ENCODE measurements at places on chromosomes 2 and 18.

DNA sequence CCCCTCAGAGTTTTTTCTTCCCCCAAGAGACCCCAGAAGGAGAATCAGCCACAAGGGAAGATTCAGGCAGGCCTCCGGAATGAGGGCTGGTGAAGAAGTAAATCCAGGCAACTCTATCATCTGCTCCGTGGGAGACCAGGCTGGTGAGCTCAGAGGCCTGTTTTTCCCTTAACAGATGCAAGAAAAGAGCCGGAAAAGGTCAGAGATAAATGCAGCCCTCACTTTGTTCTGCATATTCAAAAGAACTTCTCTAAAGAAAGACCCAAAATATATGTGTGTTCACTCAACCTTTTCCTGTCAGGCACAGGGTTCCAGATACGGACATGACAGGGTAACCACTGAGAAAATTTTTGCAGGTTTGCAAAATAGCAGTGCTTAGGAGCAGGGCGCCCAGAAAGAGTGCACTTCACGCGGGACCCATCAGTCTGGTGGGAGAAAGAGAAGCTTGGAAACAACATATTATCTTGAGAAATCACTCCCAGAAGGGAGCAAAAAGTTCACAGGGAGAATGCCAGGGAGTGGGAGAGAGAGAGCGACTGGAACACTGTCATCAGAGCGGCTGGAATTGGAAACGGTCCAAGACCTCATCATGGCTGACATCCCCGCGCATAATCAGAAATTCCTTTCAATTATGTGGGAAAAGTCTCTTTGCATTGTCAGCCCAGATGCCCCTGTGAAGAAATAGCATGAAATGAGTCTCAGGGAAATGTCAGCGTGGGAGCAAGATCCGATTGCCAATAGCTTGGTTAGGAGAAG, 244.8 kb upstream of the SLC14A2 start:
- DNase-seq: no peak

- no peak for DNase-seq
Measured at GRCh38 chr2:215728504-215729065, 284.8 kb downstream of the MREG start.

GRCh38 chr2:176504440-176504839, 235.2 kb downstream of the MTX2 start:
- no peak for DNase-seq

GRCh38 chr18:78782951-78783563, 196.6 kb upstream of the SALL3 start:
- DNase-seq: no peak

DNA sequence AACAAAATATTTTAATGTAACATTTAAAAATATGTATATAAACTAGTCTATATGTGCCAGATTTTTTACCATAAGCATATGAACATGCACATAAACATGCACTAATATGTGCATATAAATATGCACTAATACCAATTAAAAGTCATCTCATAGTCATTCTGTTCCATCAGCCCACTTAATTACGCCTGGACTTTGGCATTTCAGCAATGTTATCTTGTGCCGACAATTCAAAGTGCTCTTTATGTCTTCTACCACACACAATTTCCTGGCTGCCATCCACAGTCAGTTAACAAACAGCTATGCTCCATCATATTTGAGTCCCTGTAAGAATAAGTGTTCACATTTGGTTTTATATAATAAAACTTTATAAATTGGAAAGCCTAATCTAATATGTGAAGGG, 92.6 kb upstream of the TSPYL6 start:
- no peak for DNase-seq

GRCh38 chr2:182798736-182799135, 67.7 kb downstream of the FRZB start:
- DNase-seq: no peak

- DNase-seq: no peak
Measured at GRCh38 chr2:196167666-196168065, 3.7 kb downstream of the STK17B start.

GRCh38 chr18:24219561-24220317, 80.9 kb downstream of the CABYR start:
- no peak for DNase-seq

- no peak for DNase-seq
Measured at GRCh38 chr2:175062787-175063585, 57.8 kb upstream of the CHN1 start.

DNA sequence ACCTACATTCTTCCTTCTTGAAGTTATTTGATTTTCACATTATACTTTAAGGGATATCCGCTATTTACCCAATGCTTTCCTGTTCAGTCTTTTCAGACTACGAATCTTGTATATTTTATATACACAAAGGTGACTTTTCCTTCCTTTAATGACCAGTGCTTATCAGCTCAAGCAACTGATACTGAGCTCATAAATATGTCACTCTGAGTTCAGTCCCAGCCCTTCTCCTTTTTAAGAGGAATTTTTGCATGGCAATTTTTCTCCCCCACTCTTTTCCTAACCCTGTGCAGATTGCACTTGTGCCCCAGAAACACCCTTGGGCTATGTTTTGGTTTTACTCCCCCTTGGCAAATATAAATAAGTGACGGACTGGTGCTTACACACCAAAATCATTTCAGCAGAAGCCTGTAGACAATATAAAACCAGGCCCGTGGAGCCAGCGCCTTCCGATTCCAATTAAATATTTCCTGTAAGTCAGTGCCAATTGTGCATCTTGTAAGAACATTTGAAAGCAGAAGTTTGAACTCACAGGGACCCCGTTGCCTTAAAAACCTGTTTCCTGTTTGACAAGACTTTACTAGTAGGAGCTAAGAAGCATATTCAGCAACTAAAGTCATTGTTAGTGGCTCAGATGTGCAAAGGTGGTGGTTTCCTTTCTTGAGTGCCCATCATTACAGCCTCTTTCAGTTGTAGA, 66.3 kb upstream of the GATA6 start:
- no peak for DNase-seq

- DNase-seq: no peak
Measured at GRCh38 chr18:21996351-21996826, 173.0 kb upstream of the GATA6 start.

- DNase-seq: no peak
Measured at GRCh38 chr2:85053802-85054201, 79.4 kb upstream of the TCF7L1 start.

- no peak for DNase-seq
Measured at GRCh38 chr2:113777371-113777770, 20.9 kb upstream of the SLC35F5 start.

DNA sequence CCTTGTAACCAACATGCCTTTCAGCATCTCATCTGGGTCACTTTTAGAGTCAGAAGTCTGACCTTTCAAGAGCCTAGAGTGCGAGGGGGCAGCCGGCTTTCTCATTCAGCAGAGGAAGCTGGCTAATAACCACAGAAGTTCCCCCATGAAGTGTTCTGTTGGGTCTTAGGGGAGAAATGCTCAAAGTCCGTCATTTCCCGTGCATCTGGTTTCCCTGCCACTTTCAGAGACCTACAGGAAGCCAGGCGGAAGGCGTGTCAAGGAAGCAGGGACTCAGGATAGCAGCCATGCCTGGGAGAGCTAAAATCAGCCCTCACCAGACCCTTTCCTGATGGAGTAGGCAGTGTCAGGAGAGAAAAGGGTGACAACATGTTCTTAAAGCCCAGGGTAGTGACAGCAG, 301.8 kb upstream of the ID2 start:
- DNase-seq: peak; percentile 15

- no peak for DNase-seq
Measured at GRCh38 chr18:74241426-74241825, 50.3 kb downstream of the CYB5A start.

DNA sequence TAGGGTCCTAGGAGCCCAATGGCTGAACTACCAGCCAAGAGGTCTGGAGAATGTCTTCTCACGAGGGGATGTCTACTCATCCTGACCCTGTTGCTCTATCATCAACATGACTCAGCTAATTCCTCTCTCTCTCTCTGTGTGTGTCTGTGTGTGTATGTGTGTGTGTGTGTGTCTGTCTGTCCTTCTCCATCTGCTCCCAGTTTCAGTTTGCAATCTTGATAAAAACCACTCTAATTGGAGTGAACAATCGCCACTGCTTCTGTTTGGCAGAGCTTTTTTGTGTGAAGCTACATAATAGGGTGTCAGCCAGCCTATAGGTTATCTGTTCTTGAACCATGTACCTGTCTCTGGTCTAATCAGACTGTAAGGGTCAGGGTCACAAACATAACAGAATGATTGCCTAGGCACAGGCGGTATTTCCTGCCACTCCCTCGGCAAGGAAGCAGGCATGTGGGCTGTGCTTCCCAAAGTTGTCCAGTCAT, 219.8 kb downstream of the SH3BP4 start:
- no peak for DNase-seq

GRCh38 chr2:43576981-43577892, 18.6 kb downstream of the THADA start:
- DNase-seq: no peak

DNA sequence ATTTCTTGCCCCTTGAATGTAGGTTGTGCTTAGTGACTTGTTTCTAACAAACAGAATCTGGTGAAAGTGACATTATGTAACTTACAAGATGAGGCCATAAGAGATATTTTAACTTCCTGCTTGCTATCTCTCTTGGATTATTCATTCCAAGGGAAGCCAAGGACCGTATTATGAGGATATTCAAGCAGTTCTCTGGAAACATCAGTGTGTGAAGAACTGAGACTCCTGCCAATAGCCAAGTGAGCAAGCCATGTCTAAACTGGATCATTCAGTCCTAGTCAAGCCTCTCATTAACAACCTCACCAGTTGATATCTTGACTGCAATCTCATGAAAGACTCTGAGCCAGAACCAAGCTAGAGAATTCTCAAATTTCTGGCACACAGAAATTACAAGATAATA, 765.1 kb upstream of the SLC8A1 start:
- DNase-seq: no peak

- no peak for DNase-seq
Measured at GRCh38 chr2:158325031-158325781, 131.3 kb downstream of the CCDC148 start.

- no peak for DNase-seq
Measured at GRCh38 chr2:241629762-241630435, 7.1 kb downstream of the THAP4 start.

- no peak for DNase-seq
Measured at GRCh38 chr2:150620855-150621254, 133.4 kb upstream of the RND3 start.

GRCh38 chr2:156590085-156590739, 154.0 kb downstream of the GPD2 start:
- DNase-seq: no peak

GRCh38 chr2:178043266-178043665, 29.3 kb downstream of the PDE11A start:
- no peak for DNase-seq

- no peak for DNase-seq
Measured at GRCh38 chr2:174343623-174344455, 9.1 kb downstream of the SP9 start.

DNA sequence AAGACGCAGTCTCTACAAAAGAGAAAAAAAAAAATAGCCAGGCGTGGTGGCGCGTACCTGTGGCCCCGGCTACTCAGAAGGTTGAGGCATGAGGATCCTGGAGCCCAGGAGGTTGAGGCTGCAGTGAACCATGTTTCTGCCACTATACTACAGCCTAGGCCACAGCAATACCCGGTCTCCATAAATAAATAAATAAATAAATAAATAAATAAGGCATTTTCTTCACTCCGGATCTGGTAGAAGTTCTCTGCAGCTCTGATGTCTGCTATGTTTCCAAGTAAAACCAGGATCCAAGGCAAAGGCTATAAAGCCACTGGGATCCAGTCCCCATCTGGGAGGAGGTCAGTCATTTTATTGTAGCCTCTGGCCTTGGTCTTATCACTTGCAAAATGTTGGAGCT, 15.5 kb downstream of the NFE2L2 start:
- DNase-seq: no peak

- no peak for DNase-seq
Measured at GRCh38 chr2:69975853-69976462, 14.5 kb upstream of the ASPRV1 start.

GRCh38 chr2:25184254-25184653, 15.9 kb upstream of the POMC start:
- no peak for DNase-seq

Measured in substantia nigra (tissue), 51 donors.